ENCODE measurements at places on chromosomes 2 and 18.

- DNase-seq, result no peak
Observed at GRCh38 chr2:218839888-218840287, 8.3 kb upstream of the PRKAG3 start.

GRCh38 chr2:241906826-241907570, 37.5 kb downstream of the RTP5 start:
- no peak for DNase-seq

DNA sequence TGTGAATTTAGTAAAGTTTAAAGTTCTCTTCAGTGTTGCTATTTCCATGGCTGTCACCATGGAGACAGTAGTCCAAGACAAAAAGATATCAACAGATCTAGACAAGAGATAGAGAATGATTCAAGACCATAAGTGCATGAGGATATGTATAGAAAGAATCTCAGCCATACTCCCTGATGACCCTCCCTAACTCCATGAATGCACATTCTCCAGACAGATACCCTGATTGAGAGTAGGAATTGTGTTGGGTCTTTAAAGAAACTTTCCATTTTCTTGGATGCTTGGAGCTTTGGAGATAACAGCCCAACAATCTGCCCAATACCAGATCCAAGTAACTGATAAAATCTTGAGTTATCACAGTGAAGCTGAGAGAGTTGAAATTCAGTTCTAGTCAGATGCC, 1601.2 kb upstream of the CELF4 start:
- no peak for DNase-seq

DNA sequence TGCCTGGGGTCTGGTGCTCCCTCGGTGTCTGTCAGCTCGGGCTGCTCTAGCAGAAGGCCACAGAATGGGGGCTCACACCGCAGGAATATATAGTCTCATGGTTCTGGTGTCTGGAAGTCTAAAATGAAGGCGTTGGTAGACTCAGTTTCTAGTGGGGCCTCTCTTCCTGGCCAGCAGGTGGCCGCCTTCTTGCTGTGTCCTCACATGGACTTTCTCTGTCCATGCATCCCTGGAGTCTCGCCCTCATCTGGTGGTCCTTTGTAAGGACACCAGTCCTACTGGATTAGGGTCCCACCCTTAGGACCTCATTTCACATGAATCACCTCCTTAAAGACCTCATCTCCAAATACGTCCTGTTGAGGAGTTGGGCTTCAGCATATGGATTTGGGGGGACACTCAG, 65.7 kb downstream of the RRM2 start:
- DNase-seq, result no peak

DNA sequence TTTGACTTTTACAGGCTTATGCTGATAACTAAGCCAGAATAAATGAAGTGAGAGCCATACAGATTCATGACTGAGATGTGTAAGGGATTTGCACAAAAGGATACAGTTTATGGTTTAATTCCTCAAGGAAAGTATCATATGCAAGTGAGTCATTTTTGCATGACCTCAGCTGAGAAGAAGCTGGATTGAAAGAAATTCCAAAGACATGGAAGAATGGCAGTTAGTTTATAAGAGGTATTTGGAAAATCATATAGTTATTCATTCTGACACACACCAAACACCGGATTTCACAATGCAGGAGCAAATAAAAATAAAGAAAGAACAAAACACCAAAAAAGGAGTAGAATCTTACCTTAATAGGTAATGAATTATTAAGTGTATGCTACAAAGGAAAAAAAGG, 83.2 kb upstream of the RND3 start:
- no peak for DNase-seq

GRCh38 chr18:58364876-58365528, 263.9 kb downstream of the ALPK2 start:
- no peak for DNase-seq

DNA sequence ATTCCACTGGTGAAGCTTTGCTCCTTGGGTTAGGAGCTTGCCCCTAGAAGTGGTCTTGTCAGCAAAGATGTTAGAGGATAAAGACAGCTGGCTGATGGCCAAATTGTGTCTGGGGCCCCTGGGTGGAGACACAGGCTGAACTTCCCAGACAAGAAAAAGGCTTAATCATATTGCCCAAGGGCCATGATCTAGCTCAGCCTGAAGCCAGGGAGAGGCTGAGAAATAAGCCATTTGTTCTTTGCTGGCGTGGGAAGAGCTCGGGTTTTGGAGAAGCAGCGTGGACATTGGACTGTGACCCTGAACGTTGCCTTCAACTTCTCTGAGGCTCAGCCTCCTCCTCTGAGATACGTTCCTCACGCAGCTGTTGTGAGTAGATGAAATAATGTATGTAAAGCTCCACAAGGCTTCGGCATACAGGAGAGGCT, 153.0 kb downstream of the ZFP36L2 start:
- no peak for DNase-seq

GRCh38 chr2:188293601-188294351, 2.1 kb downstream of the GULP1 start:
- peak; percentile 66 for DNase-seq

DNA sequence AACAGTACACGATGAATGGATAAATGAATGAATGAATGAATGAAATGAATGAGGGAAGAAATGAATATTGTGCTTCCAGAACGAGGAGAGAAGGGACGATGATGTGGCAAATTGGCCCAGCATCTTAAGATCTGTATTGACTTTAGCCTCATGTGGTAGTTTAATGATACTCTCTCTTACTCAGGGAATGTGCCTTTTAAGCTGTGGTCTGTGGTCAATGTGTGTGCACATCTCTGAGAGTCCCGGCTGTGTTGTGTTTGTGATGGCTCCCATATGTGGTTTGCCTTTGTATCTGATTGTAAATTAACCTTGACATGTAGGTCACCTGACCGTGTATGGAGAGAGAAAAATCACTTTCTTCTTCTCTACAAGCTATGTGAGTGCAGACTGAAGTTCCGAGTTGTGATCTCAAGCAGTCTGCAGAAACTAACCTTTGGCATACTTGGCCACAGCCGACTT, 91.2 kb downstream of the NEDD4L start:
- DNase-seq, result no peak

GRCh38 chr18:59988098-59988706, 88.4 kb downstream of the PMAIP1 start:
- peak; percentile 78 for DNase-seq

GRCh38 chr2:104701411-104701911, 152.5 kb upstream of the POU3F3 start:
- DNase-seq, result peak; percentile 63

- peak; percentile 52 for DNase-seq
Observed at GRCh38 chr2:62705859-62706720, 577 bp downstream of the EHBP1 start.

DNA sequence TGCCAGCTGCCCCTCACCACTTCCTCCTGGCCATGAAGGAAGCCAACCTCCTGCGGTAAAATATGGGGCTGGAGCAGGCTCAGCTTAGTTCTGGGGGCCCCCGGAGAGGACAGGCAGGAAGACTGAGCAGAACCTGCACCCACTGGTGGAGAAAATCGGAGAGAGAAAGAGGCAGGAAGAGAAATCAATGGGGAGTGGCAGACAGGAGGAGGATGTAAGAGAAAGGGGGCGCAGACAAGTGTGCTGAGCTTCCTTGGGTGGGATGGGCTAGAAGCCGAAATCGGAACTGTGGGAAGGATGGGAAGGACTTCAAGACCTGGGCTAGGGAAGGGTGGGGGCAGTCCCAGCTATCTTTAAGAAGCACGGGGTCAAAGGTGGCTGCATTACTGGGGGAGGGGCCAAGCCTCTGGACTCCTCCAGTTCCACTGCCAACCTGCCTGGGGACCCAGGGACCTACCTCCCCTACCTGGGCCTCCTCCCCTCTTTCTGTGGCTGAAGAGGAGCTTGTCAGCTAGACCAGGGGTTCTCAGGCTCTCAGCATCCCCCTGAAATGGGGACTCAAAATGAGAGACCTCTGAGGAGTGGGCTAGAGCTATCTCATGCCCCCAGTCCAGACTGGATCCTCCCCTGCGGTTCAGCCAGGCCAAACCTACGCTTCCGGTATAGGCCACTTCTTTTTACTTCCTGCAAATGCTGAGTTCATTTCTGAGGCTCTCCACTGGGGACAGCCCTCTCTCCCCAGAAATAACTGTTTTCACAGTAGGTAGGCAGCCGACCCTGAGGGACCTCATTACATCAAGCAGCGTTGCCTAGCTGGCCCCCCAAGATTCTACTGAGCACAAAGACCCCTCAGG, 33.6 kb upstream of the B3GNT7 start:
- DNase-seq, result no peak

DNA sequence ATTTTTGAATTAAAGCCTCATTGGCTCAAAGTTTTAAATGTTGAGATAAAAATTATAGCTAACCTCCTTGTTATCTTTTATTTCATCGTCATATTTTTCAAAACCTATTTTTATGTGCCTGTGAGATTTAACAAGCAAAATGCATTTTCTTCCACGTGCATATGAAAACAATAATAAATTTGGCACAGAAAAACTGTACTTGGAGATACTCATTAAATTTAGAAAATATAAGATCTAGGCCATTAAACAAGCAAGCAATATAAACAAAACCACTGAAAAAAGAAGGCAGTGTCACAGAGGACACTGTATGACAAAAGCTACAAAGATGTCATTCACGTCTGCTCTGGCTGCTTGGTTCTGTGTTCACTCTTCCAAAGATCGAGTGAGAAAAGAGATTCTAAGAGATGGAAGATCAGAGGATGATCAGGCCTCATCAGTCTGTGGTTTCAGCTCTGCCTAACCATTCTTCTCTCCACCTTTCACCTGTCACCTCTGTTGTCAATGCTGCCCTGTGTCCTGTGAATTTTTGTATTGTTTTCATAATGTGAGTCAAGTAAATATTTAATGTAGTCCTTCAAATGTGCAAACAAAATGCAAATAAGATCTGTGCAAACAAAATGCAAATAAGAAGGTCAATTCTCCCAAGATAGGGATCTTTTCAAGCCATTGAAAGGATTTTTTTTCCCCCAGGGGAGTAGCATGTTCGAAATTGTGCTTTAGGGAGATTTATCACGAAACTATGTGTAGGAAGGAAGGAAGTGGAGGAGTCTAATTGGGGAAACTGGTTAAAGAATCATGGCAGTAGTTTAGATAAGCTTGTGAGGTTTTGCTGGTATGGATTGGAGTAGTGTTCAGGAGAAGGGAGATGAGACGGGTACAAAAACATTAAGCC, 138.7 kb upstream of the RBMS1 start:
- DNase-seq, result no peak

DNA sequence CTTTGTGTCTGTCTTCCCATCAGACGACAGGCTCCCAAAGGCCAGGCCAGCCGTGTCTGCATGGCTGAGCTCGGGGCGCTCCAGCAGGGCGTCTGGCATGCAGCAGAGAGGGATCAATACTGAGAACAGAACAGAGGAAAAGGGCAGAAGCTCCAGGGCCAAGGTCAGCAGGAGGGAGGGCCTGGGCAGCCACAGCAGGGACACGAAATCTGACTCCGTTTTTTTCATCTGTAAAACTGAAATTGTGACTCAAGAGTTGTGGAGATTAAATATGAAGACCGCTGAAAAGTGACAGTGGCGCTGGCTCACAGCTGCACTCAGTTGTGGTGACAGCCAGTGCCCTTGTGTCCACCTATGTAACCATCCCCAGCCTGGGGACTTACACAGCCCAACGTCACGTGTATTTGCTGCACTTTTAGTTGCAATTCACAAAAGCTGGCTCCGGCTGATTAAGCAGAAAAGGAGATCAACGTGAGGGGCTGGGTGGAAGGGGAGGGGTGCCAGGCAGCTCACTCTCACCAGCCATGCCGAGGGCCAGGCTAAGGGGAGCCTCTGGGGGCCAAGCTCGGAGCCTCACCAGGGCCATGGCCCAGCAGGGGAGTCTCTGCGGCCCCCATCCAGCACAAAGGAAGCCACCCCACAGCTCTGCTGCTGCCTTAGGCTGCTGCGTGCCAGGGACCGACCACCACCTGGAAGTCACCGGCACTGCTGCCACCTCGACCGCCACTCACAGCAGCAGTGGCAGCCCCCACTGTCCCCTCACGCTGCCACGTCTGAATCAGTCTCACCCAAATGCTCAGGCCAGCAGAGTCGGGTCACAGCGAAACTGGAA, 74.7 kb downstream of the EIPR1 start:
- no peak for DNase-seq

DNA sequence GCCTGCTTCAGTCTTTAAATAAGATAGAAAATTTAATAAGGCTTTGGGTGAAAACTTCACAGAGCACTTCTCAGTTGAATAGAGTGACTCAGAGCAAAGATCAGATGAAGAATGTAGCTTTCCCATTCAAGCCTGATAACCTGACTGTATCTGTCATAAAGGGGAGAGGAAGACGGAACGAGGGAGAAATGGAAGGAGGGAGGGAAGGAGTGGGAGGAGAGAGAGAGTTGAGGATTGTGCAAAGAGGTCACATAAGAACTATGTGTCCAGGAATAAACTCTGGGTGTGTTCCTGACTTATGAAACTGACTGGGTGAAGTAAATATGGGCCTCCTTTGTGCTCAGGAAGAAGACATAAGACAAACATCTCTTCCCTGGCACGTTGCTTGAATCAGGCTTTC, 385.5 kb downstream of the LPIN1 start:
- no peak for DNase-seq

- DNase-seq, result no peak
Observed at GRCh38 chr2:43576981-43577892, 18.6 kb downstream of the THADA start.

DNA sequence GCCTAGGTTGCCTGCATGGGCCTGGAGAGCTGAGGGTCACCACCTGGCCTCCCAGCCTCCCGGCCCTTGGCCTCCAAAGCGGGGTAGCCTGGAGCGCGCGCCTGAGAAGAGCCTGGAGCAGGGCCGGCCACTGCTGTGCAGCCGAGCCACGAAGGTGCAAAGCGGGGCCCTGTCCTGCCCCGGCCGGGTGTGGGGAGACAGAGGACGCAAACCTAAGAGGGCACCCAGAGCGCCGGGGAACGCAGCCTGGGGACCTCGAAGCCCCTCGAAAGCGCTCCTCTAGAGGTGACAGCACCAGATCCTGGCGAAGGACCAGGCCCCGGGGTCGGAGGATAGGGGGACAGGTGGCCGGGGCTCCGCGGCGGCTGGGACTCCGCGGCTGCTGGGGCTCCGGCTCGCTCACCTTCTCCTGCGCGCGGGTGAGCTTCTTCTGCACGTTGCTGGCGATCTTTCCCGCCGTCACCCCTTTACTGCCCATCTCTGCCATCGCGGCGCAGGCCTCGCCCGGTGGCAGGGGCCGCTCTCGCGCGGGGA, 430 bp downstream of the BIN1 start:
- DNase-seq, result no peak

GRCh38 chr2:121866789-121867188, 111.3 kb downstream of the TSN start:
- DNase-seq, result no peak

- DNase-seq, result no peak
Observed at GRCh38 chr18:42486271-42486670, 531.2 kb downstream of the PIK3C3 start.

DNA sequence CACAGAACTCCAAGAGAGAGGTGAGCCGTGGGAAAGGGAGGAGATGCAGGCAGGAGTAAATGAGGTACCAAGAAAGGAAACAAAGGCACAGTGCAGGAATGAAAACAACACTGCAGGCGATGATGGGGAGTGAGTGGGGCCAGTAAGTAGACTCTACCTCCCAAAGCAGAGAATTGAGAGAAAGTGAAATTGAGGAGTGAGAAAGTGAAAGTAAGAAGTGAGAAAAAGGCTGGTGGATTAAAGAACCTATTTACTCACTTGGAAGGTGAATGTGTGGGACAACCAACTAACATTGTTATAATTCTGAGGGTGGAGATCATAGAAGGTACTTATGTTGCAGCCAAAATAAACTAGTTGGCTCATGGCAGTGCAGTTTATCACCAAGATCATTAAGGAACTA, 193.1 kb upstream of the TMEM200C start:
- no peak for DNase-seq

- peak; percentile 19 for DNase-seq
Observed at GRCh38 chr2:221571551-221572218, 419 bp downstream of the EPHA4 start.

All from head of caudate nucleus (tissue), 42 donors.